ENCODE measurements at places on chromosomes 16 and 17. TPM values are rescaled to one million over a fixed set of nuclear protein-coding genes. Genes with fewer than 3 reads are reported as not detected.

GRCh38 chr17:77300016-77300686, 159.4 kb downstream of the SEC14L1 start:
- DNase-seq: no peak

- no peak for DNase-seq
Observed at GRCh38 chr16:19437280-19437679, 19.6 kb downstream of the TMC5 start.

DNA sequence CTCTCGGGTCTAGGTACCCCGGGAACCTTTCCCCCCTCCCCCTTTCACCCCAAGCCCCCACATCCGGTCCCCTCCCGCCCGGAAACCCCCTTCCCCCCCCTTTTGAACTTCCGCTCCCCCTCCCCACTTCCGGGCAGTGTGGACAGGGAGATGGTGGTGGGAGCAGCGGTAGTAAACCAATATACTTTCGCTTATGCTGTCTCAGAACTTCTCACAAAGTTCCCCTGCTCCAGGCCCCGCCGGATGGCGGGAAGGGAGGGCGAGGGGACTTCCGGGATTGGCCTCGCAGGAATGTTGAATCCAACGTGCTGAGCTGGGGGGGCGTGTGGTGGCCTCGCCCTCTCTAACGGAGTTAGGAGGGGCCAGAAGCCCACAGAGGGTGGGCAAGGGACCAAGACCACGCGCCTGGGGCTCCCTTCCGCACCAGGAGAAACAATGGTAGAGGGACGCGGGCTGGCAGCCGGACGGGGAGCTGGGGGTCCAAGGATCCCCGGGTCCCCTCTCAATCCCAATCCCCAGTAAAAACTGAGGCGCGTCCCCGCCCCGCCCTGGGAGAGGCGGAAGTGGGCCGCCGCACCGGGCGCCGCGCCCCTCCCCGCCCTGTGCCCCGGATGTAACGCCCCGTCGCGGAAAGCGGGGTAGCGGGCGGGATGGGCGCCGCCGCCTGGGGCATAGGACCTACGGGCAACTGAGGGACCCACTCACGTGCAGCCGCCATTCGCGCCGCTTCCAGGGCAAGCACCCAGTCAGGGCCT, 742 bp downstream of the PFN1 start:
- no peak for DNase-seq

- DNase-seq: no peak
Observed at GRCh38 chr16:28108590-28109247, 45.2 kb upstream of the GSG1L start.

- peak; percentile 12 for DNase-seq
Observed at GRCh38 chr16:48164907-48165715, 9.3 kb upstream of the ABCC12 start.

- DNase-seq: no peak
Observed at GRCh38 chr16:12681653-12682052, 122.0 kb downstream of the CPPED1 start.

DNA sequence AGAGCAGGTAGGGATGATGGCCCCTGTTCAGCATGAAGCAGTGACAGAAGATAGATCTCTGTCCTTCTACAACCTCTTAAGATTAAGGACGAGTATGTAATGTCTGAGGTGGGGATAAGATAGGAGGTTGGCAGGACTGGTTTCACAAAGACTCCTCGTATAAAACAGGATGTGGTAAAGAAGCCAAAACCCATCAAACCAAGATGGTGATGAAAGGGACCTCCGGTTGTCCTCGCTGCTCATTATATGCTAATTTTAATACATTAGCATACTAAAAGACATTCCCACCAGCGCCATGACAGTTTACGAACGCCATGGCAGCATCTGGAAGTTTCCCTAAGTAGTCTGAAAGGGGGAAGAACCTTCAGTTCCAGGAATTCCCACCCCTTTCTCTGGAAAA, 27.3 kb downstream of the MIS12 start:
- no peak for DNase-seq

- DNase-seq: no peak
Observed at GRCh38 chr17:63249256-63250004, 196.7 kb downstream of the CYB561 start.

GRCh38 chr17:44688675-44689476, 700 bp downstream of the CCDC43 start:
- no peak for DNase-seq

DNA sequence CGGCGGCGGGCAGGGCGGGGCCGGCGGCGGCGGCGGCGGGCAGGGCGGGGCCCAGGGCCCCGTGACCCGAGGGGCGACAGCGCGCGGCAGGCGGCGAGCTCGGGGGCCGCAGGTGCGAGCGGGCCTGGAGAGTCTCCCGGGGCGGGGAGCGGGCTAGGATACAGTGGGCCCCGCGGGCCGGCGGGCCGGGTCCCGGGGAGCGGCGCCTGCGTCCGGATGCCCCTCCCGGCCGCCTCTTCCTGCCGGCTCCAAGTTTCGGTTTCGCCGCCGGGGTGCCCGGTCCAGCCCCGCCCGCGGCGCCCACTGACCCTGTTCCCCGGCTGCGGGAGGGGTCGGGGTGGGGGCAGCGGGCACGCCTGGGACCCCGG, at the start of gene RNF213:
RNF213 (plus strand) TSS at position 62 of the 368 bp plus-strand sequence. CDS start 2,830 bp downstream, outside the sequence.
- no peak for DNase-seq

DNA sequence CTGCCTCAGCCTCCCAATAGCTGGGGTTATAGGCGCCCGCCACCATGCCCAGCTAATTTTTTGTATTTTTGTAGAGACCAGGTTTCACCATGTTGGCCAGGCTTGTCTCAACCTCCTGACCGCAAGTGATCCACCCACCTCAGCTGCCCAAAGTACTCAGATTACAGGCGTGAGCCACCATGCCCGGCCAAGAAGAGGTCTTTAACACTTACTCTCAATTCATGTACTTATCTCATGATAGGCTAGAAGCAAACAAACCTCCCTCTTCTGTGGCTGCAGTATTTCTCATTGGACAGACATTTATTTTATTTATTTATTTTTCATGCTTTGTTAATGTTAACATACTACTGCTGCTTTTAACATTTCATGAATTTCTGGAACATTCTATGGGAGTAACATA, 7.0 kb upstream of the NT5C start:
- DNase-seq: no peak

DNA sequence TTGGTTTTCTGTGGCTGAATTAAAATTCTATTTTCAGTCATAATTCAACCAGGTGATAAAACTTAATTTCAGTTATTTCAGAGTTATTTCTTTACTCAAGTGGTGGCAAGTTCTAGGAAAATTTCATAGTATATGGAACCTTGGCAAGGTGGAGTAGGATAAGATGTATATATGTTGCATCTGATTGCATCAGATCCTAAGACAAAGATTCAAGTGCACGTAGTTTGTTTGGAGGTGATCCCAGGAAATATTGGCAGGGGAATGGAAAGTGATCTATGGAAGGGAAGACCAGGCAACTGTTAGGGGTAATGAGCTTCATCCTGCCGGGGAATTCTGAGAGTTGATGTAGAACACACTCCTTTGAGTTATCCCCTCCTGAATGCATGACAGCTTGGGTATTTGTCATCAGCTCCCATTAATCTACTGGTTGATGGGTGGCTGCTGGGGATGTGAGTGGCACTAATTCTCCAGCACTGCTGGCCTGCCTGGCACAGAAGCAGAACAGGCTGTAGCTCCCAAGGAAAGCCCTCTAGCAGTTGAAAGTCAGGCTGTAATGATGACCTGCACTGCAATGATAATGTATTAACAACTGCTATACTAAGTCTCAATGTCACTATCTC, 52.2 kb upstream of the TOM1L1 start:
- no peak for DNase-seq

GRCh38 chr16:24524855-24525677, 14.3 kb upstream of the RBBP6 start:
- no peak for DNase-seq

- no peak for DNase-seq
Observed at GRCh38 chr17:76641501-76641900, 2.1 kb downstream of the ST6GALNAC1 start.

GRCh38 chr16:75081179-75081859, 35.3 kb downstream of the LDHD start:
- DNase-seq: no peak

DNA sequence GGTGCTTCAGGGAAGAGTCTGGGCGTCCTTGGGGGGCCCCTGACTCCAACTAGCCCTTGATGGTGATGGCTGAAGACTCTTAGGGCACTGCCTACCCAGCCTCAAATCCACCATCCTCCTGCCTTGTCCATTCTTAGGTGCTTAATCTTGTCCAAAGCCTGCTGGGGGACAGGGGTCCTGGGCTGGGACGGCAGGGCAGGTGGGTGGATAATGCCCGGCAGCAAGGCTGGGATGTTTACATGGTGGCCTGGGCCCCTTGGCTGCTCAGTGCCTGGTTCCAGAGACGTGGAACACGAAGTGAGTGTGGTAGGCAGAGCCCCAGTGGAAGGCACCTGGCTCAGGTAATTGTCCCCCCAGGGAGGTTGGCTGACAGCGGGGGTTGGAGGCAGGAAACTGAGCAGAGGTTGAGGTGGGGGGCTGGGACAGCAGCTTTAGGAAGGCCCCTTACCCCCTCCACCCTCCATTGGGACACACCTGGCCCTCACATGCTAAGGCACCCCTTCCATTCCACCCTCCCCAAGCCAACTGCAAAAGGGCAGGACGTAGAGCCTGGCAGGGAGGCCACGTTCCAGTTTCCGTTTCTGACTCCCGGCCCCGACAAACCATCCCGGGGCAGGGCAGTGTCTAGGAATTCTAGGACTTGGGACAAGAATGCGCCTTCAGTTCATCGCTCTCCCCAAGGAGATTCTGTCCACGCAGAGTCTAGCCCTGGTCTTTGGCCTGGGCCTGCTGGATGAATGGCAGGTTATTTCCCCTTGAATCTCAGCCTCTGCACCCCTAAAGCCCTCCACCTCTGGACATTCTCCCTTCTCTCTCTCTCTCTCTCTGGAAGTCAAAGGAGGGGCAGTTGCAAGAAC, 1.9 kb downstream of the FOXJ1 start:
- DNase-seq: no peak

- no peak for DNase-seq
Observed at GRCh38 chr16:85204242-85205010, 92.2 kb upstream of the CIBAR2 start.

GRCh38 chr17:35890774-35891155, 10.6 kb upstream of the CCL5 start:
- no peak for DNase-seq

GRCh38 chr16:84547546-84548061, 43.1 kb upstream of the MEAK7 start:
- no peak for DNase-seq

DNA sequence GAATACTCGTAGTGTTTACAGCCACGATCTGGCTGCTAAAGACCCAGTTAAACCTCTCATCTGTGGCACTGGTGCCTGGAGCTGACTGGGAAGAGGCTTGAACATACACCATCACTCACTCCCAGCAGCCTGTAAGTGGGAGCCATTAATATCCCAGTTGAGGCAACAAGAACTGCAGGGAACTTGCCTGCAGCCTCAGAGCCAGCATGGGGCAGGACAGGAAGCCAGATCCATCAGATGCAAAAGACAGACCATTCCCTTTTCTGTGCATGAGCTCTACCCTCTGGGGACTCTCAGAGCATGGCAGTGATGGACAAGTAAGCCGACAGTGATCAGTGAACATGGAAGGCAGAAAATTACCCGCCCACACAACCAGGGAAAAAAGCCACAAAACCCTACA, 91.8 kb downstream of the TMEM132E start:
- no peak for DNase-seq

- no peak for DNase-seq
Observed at GRCh38 chr16:15452246-15452855, 18.0 kb downstream of the BMERB1 start.

DNA sequence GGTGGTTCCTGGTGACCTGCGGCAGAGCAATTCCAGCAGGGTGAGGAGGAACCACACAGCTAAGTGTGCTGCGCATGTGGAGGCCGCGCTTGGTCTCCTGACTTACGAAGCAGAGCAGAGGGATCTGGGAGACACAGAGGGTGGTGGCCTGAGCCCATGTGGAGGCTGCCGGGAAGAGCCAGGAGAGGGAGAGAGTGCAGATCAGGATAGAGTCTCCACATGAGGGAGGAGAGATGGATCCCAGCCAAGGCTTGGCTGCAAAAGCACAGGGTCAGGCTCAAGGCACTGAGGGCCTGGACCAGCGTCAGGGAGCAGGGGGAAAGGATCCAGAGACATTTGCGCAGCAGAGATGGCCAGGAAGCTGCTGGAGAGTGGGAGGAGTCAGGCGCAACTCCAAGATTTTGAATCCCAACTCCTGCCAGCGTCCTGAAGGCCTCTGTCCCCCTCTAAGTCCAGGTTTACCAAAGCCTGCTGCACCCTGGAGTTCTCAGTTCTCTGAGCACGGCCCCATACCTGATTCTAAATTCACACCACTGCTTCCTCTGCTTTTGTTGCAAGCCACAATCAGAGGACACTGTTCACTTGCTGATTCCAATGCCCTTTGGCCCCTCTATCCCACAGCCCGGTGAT, 11.3 kb upstream of the MLLT6 start:
- DNase-seq: no peak

GRCh38 chr16:51607201-51607651, 456.2 kb upstream of the SALL1 start:
- DNase-seq: no peak

GRCh38 chr17:49409066-49409465, 5.6 kb downstream of the PHB1 start:
- DNase-seq: no peak

DNA sequence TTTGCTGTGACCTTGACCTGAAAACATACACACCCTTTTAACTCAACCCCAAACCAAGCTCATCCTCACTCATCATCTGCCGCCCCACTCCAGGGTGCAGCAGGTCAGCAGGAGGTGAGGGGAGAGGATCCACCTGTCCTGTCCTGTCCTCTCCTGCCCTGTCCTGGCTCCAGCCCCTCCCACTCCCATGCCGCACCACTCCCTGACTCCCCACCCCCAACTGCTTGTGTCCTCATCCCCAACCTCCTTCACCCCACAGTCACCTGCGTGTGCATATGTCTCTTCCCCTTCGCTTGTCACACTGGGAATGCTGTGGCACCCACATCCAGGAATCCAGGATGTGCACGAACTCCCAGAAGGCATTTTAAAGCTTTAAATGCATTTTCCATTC, 15.6 kb downstream of the NGFR start:
- DNase-seq: no peak

DNA sequence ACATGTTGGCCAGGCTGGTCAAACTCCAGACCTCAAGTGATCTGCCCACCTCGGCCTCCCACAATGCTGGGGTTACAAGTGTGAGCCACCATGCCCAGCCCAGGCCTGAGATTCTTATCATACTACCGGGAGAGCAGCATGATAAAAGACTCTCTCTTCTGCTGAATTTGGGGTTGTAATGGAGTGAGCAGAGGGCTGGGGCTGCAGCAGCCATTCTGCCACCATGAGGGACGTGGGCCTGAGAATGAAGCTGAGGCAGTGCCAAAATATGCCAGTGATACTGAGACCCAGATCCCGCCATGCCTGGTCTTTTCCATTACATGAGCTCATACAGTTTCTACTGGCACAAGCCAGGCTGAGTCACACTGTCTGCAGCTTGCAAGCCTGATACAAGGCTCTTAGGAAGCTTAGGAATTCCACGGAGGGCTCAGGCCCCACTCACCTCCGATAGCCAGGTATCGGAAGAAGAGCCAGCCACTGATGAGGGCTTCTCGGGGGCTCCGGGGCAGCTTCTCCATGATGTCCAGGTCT, 19.6 kb upstream of the P2RX1 start:
- no peak for DNase-seq

Gene ABI3
- 1.5 TPM for total RNA-seq

Gene CD300LF
- total RNA-seq: 1.3 TPM

Gene MPV17L
- 0.72 TPM for total RNA-seq

Gene GLTPD2
- 1.1 TPM for total RNA-seq

Gene TAT
- total RNA-seq: not detected

Gene NAGPA
- 31.7 TPM for total RNA-seq

Gene PRR35
- not detected for total RNA-seq

Gene WFDC1
- total RNA-seq: 5.9 TPM

Gene DOC2A
- 0.50 TPM for total RNA-seq

Gene BAIAP3
- 0.68 TPM for total RNA-seq

Gene ZNF174
- total RNA-seq: 5.8 TPM

Gene SSTR5
- total RNA-seq: not detected
